ENCODE measurements at places on chromosomes 12 and 14.

GRCh38 chr12:19867970-19868369, 428.7 kb downstream of the AEBP2 start:
- no peak for DNase-seq

DNA sequence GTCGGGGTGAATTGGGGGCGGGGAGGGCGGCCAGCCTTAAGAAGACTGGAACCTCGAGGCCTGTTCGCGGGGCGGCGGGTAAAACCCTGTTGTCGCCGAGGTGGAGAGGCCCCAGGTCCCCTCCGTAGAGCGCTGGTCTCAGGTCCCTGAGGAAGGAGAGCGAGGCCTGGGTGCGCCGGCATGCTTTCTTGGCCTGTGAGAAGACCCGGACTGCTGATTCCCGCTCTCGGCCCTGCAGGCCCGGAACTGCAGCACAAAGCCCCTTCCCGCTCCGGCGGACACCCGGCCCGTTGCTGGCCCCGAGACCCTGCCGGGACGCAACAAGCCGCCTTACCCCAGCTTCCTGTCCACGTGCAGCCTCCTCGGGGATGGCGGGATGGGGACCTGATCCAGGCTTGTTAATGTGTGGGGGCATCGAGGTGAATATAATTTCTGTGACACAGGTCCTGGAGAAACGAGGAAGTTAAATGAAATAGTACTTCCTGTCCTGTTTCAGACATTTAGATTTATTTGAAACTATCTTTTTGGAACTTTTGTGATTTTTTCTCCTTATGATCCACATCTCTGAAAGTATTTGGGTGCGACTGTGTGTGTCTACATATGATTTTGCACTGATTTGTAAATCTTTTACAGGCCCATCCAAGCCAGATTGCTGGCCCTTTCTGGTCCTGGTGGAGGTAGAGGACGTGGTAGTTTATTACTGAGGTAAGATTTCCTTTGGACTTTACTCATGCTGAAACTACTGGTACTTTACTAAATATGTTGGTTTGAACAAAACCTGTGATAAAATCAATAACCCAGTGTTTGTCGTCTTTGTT, 600 bp downstream of the PNN start:
- DNase-seq, result no peak

DNA sequence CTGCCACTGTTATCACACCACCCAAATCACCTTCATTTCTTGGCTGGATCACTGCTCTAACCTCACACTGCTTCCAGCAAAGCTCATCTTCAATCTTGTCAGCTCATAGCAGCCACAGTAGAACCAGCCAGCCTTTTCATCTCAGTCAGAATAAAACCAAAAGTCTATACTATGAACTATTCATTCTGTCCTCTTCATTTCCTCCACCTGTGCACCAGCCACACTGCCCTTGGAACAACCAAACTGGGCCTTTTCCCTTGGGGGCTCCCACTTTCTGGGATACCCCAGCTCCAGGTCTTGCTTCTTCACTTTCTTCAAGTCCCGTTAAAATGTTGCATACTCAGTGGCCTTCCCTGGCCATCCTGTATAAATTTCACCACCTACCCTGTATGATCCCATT, 234.4 kb upstream of the DAAM1 start:
- DNase-seq, result no peak

DNA sequence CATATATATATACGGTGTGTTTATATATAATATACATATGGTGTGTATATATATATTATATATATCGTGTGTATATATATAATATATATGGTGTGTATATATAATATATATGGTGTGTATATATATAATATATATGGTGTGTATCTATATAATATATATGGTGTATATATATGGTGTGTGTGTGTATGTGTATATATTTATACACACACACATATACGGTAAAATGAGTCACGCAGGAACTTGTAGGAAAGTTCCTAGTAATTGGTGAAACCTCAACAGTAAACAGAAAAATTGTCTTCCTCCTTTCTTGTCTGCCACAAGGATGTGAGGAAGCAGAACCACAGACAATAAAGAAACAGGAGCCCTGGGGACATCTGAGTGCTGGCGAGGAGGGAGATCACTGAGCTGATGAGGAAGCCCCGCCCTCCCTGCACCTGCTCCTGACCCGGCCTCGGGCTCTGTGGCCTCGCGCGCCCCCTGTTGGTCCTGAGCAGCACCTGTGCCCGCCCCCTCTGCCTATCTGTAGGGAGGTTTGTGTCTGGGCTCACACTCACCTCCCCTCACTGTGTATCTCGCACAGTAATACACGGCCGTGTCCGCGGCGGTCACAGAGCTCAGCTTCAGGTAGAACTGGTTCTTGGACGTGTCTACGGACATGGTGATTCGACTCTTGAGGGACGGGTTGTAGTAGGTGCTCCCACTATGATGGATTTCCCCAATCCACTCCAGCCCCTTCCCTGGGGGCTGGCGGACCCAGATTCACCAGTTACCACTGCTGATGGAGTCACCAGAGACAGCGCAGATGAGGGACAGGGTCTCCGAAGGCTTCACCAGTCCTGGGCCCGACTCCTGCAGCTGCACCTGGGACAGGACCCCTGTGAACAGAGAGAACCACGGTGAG, 1079.4 kb downstream of the TMEM121 start:
- DNase-seq, result peak; percentile 88

DNA sequence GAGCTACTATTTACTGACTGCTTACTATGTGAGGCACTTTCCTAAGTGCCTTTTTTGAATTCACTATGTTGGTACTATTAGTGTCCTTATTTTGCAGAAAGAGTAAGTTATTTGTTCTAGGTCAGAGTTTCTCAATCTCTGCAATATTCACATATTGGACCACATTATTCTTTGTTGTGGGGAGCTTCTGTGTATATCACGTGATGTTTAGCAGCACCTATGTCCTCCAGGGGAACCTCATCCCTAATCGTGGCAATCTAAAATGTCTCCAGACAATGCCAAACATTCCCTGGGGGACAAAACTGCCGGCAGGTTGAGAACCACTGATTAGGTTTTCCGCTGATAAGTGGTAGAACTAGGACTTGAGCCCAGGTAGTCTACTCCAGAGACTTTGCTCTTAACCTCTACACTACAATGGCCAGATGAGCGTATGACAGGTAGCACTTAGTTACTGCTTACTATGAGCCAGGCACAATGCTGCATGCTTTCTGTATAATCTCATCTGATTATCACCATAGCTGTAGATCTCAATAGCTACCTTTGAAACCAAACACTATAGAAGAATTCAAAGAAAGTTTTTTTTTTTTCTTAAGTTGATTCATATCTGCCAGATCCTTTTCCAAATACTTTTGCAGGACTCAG, 38.9 kb downstream of the NELL2 start:
- DNase-seq, result no peak

- DNase-seq, result no peak
These were observed 23.1 kb downstream of the EEA1 start for GRCh38 chr12:92905811-92906554.

- DNase-seq, result no peak
These were observed 10.1 kb downstream of the EIF5 start for GRCh38 chr14:103343905-103344797.

DNA sequence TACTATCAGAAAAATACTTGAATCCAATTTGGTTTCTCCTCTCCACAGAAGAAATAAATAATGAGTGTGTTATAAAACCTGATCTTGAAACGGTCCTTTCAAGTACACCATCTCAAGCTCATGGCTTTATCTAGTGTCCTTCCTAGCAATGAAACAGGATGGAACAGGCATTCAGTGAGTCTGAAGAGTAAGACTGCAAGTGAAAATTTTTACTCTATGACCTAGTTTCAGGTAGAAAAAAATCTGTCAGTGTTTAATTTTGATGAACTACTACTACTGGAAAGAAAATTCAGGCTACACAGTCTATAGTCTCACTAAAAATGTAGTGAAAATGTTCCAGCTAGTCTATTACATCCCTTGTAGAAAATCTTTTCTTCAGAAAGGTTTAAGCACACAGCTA, 7.7 kb downstream of the CBX5 start:
- DNase-seq, result no peak

DNA sequence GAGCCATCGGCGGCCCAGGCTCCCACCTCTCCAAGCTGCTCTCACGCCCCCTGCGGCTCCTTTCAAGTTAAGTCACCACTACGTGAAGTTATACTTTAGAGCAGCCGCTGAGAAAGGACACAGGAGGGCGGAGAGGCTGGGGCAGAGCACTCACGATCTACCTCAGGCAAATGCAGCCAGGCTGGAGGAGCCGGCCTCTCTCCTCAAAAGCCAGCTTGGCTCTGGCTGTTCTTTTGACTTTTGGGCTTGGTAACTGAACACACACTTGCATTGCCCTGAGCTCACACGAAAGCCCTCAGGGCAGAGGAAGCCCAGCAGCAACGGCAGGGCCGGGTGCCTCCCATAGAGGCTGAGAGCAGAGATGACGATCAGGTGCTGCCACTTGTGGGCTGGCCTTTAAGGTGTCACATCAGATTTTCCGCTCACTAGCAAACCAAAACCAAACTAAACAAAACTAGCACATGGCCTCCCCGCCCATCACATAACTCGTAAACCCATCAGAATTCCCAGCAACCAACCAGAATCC, 75.2 kb downstream of the PITPNM2 start:
- DNase-seq, result peak; percentile 84

- no peak for DNase-seq
These were observed 38.5 kb upstream of the SFSWAP start for GRCh38 chr12:131672311-131672940.

DNA sequence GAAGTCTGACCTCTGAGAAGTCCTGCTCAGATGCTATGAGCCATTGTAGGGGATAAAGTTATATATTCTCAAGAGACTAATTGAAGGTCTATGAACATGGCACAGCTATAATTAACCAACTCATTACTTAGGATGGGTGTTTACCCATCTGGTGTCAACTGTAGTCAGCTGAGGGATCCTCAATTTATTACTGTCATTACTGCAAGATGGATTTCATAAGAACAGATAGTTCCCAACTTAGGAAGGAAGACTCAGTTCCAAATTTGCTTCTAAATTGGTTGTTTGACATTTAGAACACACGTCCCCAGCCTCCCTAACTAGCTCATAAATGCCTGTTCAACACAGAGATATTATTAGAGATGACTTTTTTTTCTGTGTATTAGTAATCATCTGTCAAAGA, 81.4 kb downstream of the FRMD6 start:
- no peak for DNase-seq

GRCh38 chr12:118742431-118742830, 238.9 kb upstream of the SRRM4 start:
- DNase-seq, result no peak

- DNase-seq, result no peak
These were observed 222.2 kb upstream of the TMEM260 start for GRCh38 chr14:56357428-56357827.

DNA sequence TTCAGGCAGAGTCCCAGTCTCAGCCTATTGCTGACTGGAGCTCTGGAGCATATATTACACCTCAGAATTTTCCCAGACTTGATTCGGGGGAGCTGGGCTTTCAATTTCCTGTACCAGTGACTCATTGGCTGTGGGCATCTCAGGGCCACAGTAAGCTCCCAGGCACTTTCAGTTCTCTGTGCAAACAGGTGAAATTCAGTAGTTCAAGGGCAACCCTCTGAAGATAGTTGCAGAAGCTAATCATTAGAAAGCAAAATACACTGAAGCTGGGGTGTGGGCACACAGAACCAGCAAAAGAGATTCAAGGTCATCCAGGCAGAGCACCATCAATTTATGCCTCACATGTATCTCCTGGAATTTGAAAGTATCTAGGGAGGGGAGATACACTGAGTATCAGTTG, 8.1 kb upstream of the NIN start:
- DNase-seq, result no peak

DNA sequence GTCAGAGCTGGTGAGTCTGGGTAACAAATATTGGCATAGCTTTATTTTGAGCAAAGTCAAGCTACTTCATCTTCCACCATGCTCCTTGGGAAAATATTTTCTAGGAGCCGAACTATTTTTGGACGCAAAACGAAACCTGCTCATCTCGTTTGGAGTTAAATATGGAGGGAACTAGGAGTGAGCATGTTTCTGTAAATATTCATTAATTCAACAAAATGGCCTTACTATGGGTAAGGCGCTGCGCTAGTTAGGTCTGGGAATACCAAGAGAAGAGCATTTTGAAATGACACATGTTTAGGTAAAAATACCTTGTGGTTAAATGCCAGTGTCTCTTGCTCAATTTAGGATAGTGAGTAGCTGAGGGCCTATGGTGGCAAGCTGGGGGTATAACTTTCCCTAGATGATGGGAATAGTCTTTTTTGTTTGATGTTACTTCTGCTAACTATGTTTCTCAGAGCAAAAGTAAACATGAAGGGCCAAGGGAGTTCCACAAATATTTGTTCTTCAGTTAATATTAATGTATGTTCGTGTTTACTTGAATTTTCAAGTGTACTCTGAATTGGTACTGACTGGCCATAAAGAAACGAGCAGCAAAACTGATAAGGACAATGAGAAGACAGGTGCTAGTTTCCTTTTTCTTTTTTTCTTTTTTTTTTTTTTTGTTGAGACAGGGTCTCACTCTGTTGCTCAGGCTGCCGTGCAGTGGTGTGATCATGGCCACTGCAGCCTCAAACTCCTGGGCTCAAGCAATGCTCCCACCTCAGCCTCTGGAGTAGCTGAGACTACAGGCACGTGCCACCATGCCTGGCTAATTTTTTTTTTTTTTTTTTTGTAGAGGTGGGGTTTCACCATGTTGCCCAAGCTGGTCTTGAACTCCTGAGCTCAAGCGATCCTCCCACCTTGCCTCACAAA, 77.7 kb downstream of the MAP1LC3B2 start:
- DNase-seq, result no peak

- no peak for DNase-seq
These were observed 86.1 kb downstream of the NCOR2 start for GRCh38 chr12:124481257-124481750.

GRCh38 chr12:124592050-124592449, 24.6 kb upstream of the NCOR2 start:
- no peak for DNase-seq

DNA sequence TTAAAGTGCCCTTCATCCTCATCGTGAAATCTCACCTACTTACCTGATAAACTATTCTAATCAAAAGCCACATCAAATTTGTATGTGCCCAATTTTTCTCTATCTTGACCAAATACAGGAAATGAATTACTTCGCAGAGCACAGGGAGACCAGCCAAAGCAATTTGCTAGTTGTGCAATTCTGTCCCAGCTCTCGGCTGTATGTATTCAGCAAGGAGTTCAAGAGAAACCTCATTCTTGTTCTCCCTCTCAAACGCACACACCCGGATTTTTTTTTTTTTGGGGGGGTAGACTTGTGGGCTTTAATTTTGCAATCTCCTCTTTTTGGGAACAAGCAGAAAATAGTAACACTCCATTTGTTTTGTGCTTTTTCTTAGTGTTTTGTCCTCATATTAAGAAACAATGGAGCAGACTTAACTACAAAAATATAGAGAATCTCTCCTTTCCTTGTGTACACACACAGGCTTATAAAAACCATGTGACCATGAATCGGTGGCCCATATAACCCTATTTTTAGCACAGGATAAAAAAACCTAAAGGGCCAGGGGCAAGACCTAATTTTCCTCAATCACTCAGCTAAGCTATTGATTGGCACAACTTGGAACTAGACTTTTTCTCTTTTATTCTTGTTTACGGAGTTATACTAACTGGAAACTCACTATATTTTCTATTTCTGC, 64.2 kb downstream of the MBIP start:
- DNase-seq, result no peak

GRCh38 chr12:19440019-19440858, 947 bp downstream of the AEBP2 start:
- DNase-seq, result peak; percentile 78

- DNase-seq, result no peak
These were observed 100.3 kb downstream of the TMTC2 start for GRCh38 chr12:82787016-82787415.

GRCh38 chr14:81536241-81536771, 2.7 kb upstream of the SEL1L start:
- no peak for DNase-seq

- peak; percentile 90 for DNase-seq
These were observed 430 bp upstream of the SP1 start for GRCh38 chr12:53379389-53380103.
